ENCODE measurements at places on chromosomes 1 and 21.

- DNase-seq = no peak
Observed at GRCh38 chr1:44086692-44087474, 31.7 kb upstream of the KLF17 start.

GRCh38 chr1:92306020-92306419 lies 7.2 kb downstream of the RPAP2 start:
- DNase-seq = no peak

GRCh38 chr1:228902781-228903433 lies 167.6 kb downstream of the RHOU start:
- DNase-seq = no peak

DNA sequence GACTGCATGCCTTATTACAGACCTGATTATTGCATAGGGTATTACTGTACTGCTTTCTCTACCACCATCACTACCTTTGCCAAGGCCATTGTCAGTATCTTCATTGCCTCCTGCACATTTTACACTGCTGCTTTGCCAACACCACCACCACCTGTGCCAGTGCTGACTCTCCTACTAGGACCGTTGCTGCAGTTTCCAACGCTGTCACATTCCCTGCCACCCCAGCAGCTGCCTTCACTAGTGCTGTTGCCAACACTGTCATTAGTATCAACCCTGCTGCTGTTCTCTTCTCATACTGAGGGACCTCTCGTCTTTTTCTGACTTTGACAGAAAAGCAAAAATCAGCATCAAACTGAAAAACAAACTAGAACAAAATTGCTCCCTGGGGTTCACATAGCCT lies 394.9 kb upstream of the B3GALT2 start:
- no peak for DNase-seq

GRCh38 chr1:183461350-183461749 lies 10.9 kb upstream of the SMG7 start:
- DNase-seq = no peak

- DNase-seq = no peak
Observed at GRCh38 chr1:112852934-112853333, 103.1 kb downstream of the SLC16A1 start.

Data from GM19239 (cell line).